ENCODE measurements at places on chromosomes 5 and 9.

GRCh38 chr9:130891688-130892476, 4.7 kb downstream of the QRFP start:
- no peak for DNase-seq

DNA sequence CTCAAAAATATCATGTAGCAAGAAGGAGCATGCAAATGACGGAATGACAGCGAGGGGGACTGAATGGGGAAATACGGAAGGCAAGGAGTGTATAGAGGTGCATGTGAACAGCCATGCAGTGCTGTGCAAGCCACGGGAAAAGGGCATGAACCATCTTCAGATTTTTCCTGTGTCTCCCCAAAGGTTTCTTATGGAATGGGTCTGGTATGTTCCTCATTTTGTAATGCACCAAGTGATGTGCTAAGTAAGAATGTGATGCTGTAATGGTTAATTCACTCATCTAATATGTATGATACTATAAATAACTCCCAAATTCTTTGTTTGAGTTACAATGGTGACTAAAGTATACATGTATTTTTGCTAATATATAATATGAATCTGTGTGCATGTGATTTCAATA, 99.0 kb upstream of the DAB2 start:
- DNase-seq, result no peak

GRCh38 chr5:40277161-40277906, 402.4 kb upstream of the PTGER4 start:
- DNase-seq, result peak; percentile 20

GRCh38 chr5:50856401-50857119, 190.1 kb downstream of the PARP8 start:
- no peak for DNase-seq

DNA sequence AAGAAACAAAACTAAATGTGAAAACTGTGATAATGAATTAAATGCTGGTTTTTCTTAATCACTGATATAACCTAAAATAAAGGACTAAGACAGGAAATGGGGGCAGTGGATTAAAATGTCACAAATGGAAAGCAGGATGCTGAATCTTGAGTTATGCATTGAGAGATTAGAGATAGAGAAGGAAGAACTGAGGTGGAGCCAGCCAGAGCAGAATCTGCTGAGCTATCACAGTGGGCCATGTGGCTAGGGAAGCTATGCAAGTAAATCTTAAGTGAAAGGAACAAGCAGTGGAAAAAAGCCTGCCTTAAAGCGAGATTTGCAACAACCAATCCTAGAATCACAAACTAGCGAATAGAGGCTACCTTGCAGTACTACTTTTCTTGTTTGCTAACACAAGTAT, 188.5 kb upstream of the RASA1 start:
- DNase-seq, result no peak

GRCh38 chr5:91183743-91184142, 199.4 kb downstream of the ARRDC3 start:
- no peak for DNase-seq

DNA sequence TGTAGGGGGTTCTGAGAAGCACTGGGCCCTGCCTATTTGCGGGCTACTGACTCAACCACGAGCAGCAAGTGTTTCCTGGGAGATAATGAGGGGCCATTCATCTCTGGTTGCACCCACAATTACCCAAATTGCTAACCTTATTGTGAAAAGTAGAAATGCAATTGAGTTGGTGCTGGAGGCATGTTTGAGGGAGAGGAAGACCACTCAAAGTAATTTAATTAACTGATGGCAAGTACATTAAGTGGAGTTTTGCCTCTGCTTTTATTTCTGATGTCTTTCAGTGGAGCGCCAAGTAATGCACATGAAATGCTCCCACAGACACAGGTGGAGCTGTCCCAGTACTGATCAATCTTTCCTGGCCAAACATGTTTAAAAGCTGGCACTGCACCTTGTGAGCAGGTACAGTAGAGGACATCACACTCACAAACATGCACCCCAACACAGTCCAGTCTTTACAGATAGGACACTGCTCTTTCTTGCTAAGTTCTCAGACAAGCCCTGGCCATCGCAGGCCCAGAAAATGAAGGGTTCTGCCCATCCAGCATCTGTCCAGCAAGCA, 195.4 kb downstream of the HSPA4 start:
- DNase-seq, result no peak

DNA sequence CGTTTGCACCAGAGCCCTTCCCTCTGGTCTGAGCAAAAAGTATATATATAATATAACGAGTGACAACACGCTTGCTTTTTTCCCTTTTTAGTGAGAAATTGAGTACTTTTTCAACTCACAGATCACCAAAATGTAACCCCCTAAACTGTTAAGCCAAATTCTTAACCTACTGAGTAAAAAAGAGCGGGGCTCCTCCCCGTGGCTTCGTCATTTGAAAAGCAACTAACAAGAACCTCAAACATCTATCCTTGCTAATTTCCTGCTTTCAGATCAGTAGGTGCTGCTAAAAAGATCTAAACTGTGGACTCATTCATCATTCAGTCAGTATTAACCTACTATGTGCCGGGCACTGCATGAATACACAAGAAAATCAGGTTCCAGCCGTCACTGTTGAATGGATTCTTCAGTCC, 1.0 kb upstream of the PTBP3 start:
- peak; percentile 59 for DNase-seq

DNA sequence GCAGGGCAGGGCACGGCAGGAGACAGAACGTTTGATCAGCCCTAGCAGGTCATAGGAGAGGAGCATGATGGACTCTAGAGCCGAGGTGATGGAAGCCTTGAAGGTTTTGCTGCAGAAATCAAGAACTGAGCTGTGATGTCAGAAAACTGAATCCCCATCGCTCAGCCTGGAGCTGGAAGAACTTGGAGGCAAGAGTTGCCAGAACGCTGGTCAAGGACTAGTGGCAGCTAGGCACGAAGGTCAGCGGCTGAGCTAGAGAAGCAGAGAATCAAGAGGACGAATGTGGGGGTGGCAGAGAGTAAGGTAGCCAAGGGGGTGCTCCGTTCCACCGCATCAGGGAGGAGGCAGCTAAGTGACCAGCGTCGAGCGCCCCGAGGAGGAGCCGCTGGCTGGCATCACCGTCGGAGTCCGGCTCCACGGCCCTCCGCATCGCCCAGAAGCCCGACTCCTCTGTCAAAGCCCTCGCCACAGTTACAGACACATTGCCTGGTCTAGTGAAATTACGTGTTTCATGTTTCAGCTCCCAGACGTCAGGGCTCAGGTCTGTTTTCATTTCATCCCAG, 1.2 kb upstream of the GALNT10 start:
- DNase-seq, result no peak

- DNase-seq, result no peak
These were observed 36.0 kb upstream of the FBN2 start for GRCh38 chr5:128574041-128574440.

- no peak for DNase-seq
These were observed 60.9 kb upstream of the ROR2 start for GRCh38 chr9:92010705-92011536.

GRCh38 chr9:92292338-92293074, 991 bp downstream of the IARS1 start:
- DNase-seq, result no peak

GRCh38 chr5:123294544-123294943, 128.7 kb downstream of the CEP120 start:
- DNase-seq, result no peak

GRCh38 chr5:113271745-113272454, 162.9 kb downstream of the TSSK1B start:
- no peak for DNase-seq

DNA sequence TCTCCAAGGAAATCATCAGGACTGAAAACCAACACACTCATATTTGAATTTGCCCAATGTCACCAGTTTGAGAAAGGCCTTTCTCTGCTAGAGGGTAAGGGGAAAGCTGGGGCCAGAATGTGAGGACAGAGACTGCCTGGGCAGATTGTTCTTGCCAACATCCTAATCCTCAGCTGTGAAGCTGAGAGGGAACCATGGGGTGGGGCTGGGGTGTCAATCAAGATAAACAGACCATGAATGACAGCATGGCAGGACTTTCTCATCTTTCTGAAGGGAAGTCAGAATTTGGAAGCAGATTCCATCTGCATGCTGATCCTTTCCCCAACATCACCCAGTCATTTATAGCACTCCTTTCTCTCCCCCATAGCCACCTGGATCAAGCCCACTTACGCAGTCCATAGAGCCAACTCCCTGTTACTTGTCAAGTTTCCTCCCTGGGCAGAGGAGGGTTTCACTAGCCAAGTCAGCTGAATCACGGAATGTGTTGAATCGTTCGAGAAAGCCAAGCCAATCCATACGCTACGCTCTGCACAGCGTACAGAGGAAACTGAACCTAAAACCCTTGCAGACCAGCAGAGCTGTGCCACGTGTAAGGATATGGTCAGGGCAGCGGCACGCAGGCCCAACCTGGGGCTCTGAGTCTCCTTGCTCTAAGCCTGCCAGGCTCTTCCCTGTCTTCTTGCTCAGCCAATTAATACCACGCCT, 14.9 kb downstream of the GLDC start:
- DNase-seq, result peak; percentile 15

DNA sequence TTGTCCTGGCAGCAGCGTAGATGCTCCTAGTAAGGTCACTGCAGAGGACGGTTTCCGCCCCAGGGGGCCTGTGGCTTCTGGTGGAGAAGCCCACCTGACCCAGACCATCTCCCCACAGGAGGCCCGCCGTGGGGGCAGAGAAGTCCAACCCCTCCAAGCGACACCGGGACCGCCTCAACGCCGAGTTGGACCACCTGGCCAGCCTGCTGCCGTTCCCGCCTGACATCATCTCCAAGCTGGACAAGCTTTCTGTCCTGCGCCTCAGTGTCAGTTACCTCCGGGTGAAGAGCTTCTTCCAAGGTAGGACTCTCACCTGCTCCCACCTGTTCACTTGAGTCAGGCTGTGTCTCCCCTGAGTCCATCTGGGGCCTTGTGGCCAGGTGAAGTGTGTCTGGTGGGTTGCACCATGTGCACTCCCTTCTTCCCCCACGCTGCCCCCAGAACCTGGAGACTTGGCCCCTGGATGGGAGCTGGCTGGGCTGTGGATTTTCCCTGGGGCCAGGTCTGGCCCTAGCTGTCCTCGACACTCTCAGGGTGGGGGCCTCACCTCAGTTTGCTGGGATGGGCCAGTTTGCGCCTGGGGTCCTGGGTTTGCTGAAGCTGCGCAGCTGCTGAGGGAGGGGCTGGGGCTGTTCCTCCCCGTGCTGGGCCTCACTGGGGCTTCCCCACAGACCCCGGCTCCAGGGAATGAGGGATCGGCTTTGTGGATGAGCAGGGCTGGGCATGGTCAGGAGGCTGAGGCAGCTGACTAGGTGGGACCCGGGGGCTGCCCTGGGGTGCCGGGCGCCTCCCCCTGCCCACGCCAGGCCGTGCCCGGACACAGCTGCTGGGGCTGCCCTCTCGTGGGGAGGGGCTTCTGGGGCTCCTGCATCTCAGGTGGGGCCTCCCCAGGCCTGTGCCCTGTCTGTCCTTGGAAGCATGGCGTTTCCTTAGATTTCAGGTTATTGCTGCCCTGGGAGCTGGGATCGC, 32.4 kb downstream of the AHRR start:
- no peak for DNase-seq

GRCh38 chr9:92300936-92301335, 7.4 kb upstream of the IARS1 start:
- DNase-seq, result no peak

DNA sequence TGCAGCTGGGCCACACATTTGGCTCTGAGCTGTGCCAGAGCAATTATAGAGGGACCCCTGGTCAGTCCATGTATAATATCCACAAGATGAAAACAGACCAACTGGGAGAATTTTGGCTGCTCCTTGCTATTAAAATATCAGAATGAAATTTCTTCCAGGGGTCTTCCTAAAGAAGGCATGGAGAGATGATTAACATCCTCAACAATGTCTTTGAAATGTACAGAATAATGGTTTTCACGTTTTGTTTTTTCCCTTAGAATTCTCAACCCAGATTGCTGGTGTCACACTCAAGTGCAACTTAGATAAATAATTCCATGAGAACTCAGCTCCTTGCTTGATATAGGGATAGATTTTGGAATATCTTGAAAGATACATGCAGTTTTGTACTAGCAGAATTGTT, 148.3 kb upstream of the SLC24A2 start:
- no peak for DNase-seq

GRCh38 chr5:73897893-73898292, 271.9 kb downstream of the ARHGEF28 start:
- no peak for DNase-seq

- DNase-seq, result no peak
These were observed 130.8 kb downstream of the GDNF start for GRCh38 chr5:37709020-37709419.

GRCh38 chr5:87948486-87948885, 320.2 kb downstream of the TMEM161B start:
- no peak for DNase-seq

GRCh38 chr5:38371596-38371995, 113.2 kb downstream of the EGFLAM start:
- DNase-seq, result no peak

- no peak for DNase-seq
These were observed 11.6 kb downstream of the BNIP1 start for GRCh38 chr5:173155912-173156311.

DNA sequence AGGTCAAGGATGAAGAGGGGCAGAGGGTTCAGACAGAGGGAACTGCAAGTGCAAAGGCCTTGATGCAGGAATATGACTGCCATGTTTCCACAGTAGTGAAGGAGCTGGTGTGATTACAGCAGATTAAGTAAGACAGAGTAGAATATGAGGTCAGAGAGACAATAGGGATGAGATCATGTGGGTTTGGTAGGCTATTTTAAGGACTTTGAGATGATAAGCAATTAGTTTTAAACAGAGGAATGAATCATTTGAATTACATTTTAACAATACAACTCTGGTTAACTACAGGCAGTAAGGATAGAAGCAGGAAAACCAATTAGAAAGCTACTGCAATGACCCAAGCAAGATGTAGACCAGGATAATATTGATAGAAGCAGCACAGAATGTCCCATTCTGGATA, 7.7 kb downstream of the CENPK start:
- no peak for DNase-seq

DNA sequence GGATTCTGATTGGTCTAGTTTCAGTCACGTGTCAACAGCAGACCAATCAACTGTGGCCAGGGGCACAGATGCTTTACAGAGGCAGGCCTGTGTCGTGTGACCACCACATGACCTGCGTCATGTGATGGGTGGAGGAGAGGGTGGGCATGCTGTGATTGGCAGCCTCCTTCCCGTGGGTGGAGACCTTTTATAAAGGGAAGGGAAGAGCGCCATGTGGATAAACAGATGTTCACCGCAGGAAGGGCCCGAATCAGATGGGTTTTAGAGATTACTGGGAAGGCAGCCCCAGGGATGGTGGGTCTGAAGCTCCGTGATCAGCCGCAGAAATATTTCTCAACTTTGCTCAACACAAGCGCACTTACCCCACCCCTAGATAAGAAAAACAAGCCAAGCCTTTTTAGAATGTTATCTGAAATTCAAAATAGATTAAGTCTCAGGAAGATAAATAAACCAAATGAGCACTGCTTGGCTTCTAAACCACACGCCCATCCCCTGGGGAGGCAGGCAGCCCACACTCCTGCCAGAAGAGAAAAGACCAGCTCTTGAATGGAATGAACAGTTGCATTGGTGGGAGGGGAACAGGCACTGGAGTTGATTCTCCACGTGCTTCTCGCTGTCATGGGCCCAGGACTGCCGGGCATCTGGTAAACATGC, 43.6 kb downstream of the ROPN1L start:
- no peak for DNase-seq
